ENCODE measurements at places on chromosomes 11 and 22.

DNA sequence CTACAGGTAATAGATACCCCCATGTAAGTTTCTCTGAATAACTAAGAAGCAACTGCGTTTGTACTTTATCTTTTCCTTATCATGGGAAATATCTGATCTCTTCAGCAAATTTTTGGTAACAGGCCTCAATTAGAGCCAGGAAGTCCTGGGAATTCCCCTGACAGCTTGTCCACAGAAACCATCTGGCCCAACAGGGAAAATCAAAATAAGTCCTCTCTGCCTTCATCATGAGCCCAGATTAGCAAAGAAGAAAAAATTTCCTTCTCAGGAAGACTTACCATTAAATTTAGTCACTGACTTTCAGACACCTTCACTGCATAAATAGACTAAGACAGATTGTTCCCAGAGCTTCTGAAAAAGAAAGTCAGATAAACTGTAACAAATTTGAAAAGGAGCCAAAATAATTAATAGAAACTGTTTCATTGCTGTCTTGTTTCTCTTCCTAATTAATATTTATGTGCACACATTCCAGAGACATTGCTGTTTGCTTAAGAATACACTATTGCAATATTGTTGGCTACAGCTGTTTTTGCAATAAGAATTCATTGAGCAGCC is 278.1 kb upstream of the FAT3 start:
- no peak for DNase-seq

- DNase-seq: no peak
Observed at GRCh38 chr11:32575070-32575469, 8.6 kb upstream of the EIF3M start.

DNA sequence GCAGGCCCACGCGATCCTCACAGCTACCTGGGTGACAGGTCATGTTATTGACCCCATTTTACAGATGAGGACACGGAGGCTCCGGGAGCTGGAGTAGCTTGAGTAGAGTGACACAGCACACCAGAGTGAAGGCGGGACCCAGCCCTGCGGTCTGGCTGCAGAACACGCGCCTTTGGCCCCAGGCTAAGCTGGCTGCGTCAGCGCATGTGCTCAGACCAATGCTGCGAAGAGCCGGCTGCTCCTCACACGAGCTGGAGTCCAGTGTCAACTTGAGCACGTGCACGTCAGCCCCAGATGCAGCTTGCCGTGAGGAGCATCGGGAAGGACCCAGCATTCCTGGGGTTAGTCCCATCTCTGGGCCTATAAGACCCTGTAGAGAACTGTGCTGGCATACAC is 49.9 kb downstream of the SCUBE1 start:
- peak; percentile 31 for DNase-seq

GRCh38 chr11:9617940-9618339 is 44.5 kb downstream of the WEE1 start:
- DNase-seq: no peak

GRCh38 chr11:132911186-132911585 is 621.1 kb downstream of the OPCML start:
- DNase-seq: no peak

DNA sequence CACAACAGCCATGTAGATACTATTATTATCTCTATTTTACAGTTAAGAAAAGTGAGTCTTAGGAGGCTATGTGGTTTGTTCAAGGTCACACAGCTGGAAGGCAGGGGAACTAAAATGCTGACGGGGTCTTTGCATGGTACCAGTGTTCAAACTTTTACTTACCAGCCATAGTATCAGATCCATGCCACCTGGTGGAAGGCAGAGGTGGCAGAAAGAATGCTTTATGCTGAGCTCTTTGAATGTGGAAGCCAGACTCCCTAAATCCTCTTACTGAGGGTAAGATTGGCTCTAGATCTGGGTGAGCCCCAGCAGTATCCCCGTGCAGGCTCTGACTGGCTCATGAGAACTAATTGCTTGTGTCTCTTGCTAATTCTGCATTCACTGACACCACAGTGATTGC is 54.3 kb upstream of the NAV2 start:
- no peak for DNase-seq

DNA sequence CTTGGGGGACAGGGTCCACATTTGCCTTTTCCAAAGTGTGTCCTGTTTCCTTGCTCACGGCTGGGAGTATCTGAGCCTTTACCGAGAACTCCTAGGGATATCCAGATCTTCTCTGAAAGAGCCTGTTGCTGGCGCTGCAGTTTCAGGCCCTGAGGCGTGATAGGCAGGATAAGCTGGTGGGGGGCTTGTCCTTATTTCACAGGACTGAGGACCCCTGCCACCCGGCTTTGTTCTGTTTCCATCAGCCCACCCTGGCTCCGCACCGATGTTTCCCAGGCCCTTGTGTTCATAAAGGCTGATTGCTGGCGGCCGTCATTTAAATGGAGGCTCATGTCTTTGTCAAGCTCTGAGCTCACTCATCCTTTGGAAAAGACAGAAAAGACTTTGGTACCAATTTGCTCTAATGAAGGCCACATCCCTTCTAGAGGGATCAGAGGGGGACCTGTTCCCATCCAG is 9.4 kb upstream of the NPTXR start:
- no peak for DNase-seq

GRCh38 chr11:837189-837989 is 4.6 kb downstream of the CD151 start:
- DNase-seq: no peak

DNA sequence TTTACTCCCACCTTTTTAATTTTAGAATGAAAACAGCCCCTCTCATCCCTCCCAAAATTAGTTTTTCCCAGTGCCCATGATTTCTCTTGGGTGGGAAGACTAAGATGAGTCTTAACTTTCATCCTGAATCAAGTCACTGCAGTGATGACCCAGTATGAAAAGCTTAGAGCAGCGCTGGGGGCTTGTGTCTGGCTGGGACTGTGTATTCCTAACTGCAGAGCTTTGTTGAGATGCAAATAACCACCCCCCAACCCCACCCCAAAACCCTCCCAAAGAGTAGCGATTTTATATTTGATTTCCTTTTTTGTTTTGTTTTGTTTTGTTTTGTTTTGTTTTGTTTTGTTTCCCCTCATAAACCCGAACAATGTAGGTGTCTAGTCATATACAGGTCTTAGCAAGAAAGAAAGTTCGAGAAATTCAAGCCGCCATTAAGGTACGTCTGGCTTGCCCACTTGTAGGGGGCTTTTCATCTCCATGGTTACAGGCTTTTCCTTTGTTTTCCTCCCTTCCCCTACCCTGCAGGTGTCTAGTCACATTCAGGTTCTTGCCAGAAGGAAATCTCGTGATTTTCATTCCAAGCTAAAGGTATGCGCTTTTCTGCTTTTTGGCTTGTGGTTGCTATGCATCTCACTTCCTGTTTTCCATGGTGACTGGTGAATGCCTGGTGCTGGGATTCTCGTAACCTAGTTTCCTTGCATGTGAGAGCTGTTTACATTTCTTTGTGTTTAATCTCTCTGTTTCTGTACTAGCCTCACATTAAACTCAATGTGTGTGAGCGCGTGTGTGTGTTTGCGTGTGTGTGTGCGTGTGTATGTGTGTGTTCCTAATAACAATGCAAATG is 144.6 kb upstream of the RASSF10 start:
- DNase-seq: no peak

- DNase-seq: no peak
Observed at GRCh38 chr11:65811764-65812475, 21.8 kb upstream of the SNX32 start.

GRCh38 chr22:26740253-26740652 is 82.9 kb downstream of the MIAT start:
- no peak for DNase-seq

GRCh38 chr11:22634897-22635629 is 9.4 kb upstream of the FANCF start:
- no peak for DNase-seq

- no peak for DNase-seq
Observed at GRCh38 chr11:21933095-21933494, 259.8 kb upstream of the ANO5 start.

DNA sequence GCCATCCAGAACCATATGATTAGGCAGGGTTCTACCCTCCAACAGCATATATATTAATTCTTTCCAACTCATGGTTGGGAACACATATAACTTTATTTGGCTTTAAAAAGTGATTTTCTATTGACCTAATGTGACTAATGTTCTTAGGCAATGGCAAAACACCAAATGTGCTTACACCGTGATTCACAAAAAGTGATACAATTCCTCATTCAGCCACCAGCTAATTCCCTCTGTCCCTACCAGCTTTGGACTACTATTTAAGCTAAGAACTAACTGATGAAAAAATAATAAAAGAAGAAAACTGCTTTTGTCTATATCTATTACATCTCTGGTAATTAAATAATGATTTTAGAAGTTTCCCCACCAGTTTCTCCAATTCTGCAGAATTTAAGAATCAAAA is 4.7 kb downstream of the CTSC start:
- DNase-seq: no peak

DNA sequence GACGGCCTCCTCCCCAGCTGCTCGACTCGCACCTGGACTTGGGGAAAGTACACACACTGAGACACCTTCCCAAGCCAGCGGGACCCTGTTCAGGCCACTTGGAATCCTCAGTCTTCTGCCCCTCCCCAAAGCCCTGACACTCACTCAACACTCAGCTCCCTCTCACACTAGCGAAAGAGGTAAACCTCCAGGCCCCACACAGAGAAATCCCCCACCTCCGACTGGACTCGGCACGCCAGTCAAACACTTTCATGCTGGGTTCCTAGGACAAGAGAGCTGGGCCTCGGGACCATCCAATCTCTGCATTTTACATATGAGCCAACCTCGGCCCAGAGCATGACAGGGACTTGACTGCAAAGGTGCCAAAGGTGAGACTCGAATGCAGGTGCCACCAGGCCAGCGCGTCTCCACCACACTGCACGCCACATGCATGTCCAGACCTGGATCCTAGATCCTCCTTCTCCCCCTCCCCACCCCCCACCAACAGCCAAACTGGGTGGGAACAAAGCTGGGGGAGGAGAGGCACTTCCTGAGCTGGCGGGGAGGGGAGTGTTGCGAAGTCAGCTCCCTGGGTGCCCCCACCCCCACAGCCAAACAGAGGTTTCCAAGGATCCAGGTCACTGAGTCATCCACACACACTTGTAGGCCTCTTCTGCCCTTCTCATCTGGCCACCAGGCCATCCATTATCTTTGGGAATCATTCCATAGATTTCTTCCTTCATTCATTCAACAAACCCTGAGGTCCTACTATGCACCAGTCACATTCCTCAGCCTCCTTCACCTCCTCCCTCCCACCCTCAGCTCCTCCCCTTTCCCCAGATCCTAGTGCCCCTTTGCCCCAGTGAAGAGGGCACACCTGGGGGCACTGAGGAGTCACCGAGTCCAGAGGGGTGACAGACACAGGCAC is 10.7 kb upstream of the CD5 start:
- DNase-seq: no peak

GRCh38 chr22:40613067-40613466 is 23.5 kb downstream of the MRTFA start:
- no peak for DNase-seq

- peak; percentile 91 for DNase-seq
Observed at GRCh38 chr11:61187505-61188130, 15.7 kb upstream of the PGA3 start.

- DNase-seq: no peak
Observed at GRCh38 chr11:74280494-74280893, 30.9 kb downstream of the P4HA3 start.

DNA sequence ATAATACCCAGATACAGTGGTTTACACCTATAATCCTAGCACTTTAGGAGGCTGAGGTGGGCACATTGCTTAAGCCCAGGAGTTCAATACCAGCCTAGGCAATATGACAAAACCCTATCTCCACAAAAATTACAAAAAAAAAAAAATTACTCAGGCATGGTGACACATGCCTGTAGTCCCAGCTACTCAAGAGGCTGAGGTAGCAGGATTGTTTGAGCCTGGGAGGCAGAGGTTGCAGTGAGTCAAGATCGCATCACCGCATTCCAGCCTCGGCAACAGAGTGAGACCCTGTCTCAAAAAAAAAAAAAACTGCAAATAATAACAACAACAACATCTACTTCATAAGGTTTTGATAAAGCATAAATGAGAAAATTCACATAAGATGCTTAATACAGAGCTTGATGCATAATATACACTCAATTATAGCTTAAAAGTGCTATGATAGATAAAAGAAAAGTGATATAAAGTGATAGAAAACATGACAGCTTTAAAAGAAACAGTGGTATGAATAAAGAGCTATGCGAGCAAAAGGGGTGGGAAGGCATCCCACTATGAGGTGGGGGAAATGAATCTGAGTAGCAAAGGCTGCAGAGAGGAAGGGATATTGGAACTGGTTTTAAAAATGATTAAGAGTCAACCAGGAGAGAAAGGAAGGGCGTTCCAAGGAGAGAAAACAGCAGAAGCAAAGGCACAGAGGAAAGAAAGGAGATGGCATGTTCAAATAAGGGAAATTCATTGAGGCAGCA is 197.6 kb downstream of the KIF18A start:
- no peak for DNase-seq

DNA sequence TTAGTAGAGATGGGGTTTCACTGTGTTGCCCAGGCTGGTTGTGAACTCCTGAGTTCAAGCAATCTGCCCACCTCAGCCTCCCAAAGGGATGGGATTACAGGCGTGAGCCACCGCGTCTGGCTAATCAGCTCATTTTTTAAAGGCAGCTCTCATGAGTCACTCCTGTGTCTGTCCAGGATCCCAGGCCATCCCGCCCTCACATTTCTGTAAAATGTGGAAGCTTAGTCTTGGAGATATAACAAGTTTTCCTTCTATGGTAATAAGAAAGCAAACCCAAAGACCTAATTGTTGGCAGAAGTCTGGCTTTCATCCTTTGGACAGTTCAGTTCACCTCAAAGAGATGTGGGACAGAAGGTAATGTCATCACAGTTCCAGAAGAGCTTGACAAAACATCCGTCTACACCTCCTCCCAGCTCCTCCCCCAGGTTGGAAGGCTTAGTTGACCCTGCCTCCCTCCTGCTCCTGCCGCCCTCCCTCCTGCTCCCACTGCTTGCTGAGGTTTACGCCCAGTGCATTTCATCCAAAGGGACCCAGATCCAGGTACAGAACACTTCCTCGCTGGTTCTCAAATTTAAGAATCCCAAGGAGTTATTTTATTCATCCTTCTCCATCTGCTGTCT is 6.4 kb downstream of the DRD2 start:
- no peak for DNase-seq

DNA sequence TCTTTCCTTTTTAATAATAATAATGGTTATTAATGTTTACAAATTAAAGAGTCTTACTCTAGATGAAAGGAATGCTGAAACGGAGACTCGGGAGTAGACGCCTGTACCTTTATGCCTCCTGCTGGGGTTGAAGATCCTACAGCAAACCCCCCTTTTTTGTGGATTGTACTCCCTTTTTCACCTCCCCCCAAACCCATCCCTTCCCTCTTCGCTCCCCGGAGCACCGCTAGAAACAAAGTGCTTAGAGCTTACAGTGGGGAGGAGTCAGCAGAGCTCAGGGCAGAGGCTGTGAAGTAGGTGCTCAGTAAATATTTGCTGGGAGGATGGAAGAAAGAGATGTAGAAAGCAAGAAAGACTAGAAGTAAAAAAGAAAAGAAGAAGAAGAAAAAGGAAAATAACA is 169.7 kb downstream of the NXPE2 start:
- DNase-seq: no peak

Measured in lower leg skin (tissue), 4 donors.